ENCODE measurements at places on chromosomes 11 and 22.
A peak's percentile ranks its signal among the peaks of the same experiment; 100 is the strongest.

DNA sequence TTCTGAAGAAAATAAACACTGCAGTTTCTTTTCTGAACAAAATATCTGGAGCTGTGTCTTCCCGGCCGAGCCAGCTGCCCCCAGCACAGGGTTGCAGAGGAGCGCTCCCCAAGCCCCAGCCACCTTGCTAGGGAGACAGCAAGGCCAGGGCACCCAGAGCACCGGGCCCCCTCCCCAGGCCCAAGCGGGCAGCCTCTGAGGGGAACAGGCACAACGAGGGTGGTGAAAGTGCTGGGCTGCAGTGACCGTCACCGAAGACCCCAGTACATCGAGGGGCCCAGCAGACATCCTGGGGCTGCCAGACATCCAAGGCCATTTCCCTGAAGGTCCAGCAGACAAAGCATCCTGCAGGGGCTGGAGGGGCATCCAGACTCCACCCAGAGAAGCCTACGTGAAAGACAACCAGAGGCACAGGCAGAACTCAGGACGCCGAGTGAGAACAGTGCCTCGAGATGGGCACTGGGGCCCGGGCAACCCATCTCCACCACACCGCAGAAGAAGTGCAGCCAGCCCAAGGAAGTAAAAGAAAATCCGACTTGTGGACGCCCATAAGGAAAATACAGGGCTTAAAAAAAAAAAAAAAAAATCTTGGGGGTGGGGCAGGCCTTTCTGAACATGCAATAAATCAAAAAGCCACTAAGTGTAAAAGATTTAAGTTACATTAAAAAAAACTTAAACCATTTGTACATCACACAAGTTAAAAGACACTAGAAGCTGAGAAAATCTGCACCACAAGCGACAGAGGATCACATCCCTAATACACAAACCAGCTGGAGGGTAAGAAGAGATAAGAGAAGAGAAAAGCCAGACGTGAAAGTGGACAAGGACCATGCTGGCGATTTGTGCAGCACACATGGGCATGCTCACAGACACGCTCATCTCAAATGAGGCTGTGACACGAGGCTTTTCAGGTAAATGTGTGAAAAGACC lies 36.0 kb upstream of the COMT start:
- no peak for DNase-seq

DNA sequence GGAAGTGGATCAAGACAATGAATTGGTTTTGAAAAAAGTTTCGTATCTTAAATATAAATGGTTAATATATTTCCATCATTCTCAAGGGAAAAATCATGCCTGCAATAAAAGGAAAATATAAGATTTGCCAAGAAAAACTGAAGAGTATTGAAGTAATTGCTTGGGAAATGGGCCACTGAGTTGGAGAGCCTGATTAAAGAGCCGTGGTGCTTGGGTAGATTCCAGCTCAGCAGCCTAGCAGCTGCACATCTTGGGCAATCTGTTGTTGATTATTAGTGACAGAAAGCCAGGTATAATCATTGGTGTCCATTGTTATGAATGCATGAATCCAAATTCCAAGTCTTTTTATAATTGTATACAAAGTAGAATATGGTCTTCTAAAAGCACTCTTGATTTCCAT lies 800.9 kb upstream of the CHORDC1 start:
- no peak for DNase-seq

DNA sequence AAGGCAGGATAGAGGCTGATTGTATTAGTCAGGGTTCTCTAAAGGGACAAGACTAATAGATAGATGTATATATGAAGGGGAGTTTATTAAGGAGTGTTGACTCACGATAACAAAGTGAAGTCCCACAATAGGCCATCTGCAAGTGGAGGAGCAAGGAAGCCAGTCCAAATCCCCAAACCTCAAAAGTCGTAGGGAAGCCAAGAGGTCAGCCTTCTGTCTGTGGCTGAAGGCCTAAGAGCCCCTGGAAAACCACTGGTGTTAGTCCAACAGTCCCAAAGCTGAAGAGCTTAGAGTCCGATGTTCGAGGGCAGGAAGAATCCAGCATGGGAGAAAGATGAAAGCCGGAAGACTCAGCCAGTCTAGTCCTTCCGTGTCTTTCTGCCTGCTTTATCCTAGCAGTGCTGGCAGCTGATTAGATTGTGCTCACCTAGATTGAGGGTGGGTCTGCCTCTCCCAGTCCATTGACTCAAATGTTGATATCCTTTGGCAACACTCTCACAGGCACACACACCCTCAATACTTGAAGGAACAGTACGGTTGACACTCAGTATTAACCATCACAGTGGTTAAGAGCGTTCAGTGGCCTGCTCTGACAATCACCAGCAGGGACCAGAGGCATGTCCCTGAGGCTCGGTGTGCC lies 135.6 kb downstream of the CSNK2A3 start:
- no peak for DNase-seq

DNA sequence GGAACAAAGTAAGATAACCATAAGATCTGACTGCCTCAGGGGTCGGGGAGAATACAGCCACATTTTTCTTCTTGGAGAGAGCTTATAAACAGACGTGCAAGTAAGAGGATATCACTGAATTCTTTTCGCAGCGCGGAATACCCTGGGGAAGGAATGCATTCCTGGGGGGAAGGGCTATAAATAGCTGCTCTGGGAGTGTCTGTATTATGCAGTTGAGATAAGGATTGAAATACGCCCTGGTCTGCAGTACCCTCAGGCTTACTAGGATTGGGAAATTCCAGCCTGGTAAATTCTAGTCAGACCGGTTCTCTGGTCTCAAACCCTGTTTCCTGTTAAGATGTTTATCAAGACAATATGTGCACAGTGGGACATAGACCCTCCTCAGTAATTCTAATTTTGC lies 1491.7 kb upstream of the RAG2 start:
- no peak for DNase-seq

DNA sequence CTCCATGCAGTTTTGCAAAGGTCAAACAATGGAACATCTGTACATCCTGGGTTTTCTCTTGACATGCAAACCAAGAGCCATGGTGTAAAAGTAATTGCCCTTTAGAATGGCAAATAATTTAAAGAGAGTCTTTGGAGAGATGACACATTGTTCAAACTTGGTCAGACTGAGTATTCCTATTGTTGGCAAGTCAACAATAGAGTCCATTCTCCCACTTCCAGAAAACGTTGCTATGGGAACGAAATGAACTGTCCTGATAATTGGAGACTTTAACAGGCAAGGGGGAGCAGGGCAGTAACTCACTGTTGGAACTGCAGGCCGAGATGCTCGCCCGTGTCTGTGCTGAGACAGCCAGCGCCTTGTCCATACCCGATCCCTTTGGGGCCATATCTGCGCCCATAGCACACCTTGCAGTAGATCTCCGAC lies 13.9 kb downstream of the CSRP3 start:
- no peak for DNase-seq

DNA sequence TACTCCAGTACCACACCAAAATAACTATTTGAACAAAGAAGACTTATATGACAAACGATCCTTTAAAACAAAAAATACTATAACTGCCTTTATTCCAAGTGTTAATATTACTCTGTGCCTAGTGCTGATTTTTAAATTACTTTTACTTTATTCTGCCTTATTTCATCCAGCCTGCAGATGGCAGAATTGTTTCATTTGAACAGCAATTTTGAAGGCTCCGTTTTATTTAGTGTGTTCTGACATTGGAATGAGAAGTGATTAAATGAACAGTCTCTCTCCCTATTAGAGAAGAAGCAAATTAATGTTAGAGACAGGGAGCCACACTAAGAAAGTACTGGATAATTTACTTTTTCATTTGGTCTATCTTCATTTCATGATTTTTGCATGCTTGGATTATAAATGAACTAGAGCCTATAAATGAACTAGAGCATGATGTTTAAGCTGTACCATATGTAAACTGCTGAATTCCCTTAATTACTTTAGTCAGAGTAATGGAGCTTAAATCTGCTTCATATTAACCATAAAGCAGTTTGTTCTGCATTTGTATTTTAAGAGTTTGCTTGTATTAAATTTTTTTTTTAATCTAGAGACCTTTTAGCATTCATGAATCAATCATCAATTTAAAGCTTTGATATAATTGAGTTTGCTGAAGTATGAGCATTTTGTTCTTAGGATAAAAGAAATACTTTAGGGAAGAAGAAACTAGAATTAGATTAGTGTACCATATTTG lies 9.8 kb downstream of the PDHX start:
- peak; percentile 7 for DNase-seq

GRCh38 chr11:27861706-27862430 lies 161.6 kb upstream of the BDNF start:
- DNase-seq, result no peak
